ENCODE measurements at places on chromosomes 13 and 19.

DNA sequence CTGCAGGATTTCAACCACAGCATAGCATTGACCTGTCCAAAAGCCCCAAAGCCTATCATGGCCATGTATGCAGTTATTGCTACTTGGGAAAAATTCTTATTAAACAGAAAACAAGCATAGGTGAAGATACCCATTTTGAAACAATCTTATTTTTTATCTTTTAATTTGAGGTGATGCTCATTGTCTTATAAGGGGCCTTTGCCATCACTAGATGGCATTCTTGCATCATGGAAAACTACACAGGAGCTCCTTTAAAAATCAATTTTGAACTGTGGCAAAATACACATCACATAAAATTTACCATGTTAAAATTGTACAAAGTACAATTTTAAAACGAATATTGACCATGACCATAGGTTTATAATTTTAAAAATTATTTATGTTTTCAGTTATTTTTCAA is 38.9 kb upstream of the ZNF835 start:
- DNase-seq: no peak

DNA sequence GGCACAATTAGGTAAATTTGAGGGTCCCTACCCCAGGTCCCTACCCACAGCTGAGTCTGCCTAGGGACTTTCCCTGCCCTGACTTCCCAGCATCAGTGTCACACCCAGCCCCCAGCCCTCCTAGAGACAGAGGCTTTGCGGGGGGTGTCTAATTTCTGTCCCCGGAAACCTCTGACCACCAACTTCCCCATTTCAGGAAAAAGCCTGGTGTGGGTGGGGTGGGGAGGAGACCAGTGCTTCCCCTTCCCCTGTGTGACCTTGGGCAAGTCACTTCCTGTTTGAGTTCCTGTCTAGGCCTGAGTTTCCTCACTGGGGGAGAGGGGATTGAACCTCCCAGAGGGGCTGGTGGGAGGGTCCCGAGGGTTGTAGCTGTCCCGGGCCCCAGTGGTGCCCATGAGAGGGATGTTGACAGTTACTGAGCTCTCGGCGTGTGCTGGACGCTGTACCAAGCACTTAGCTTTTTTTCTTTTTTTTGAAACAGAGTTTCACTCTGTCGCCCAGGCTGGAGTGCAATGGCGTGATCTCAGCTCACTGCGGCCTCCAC is 7.9 kb downstream of the VASP start:
- no peak for DNase-seq

- no peak for DNase-seq
Measured at GRCh38 chr13:50690006-50690405, 153.5 kb downstream of the DLEU7 start.

DNA sequence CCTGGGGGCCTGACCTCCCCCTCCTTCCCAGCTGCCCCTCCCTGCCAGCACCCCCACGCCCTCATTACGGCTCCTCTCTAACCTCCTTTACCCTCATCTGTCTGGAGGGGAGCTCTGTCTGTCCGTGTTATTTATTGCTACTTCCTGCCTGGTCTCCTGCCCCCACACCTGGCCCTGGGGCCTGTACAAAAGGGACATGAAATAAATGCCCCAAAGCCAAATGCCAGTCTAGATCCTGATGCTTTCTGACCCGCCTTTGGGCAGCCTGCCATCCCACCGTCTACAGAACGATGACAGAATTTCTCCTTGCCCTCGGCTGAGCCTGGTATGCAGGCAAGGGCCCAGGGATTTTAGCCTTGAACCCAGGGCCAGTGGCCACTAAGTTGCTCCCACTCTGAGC is 15.4 kb upstream of the CD22 start:
- no peak for DNase-seq

- peak; percentile 31 for DNase-seq
Measured at GRCh38 chr19:48390188-48391099, 907 bp downstream of the KDELR1 start.

GRCh38 chr13:45626731-45627374 is 11.3 kb upstream of the ERICH6B start:
- no peak for DNase-seq
